ENCODE measurements at places on chromosomes 4 and X. TPM values are rescaled to one million over a fixed set of nuclear protein-coding genes. Genes with fewer than 3 reads are reported as not detected.

DNA sequence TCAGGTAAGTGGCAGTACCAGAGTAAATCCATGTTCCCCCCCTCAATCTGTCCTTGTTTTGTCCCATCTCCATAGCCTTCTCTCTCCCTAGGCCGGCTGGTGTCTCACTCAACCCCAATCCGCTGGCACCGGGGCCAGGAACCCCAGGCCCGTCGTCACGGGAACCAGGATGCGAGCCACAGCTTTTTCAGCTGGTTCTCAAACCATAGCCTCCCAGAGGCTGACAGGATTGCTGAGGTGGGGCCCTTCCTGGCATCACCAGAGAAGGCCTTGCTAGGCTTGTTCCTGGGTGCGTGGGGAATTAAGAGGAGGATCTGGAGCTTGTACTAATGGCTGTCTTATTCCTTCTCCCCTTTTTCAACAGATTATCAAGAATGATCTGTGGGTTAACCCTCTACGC lies 2.7 kb downstream of the TSPYL2 start:
- H3K27me3 ChIP-seq: no peaks in the 10 kb centered on the region
- H3K4me3 ChIP-seq: no peak overlapping the region

GRCh38 chrX:119252716-119253115 lies 16.6 kb downstream of the PGRMC1 start:
- H3K4me3 ChIP-seq: no peak overlapping the region
- H3K4me1 ChIP-seq: no peaks in the 10 kb centered on the region
- H3K27ac ChIP-seq: no peak overlapping the region
- DNase-seq: no peak

- no peak for DNase-seq
- H3K27me3 ChIP-seq: no peaks in the 10 kb centered on the region
- H3K4me1 ChIP-seq: no peaks in the 10 kb centered on the region
- no peak overlapping the region for H3K27ac ChIP-seq
These were observed 112.2 kb upstream of the PSAPL1 start for GRCh38 chr4:7546809-7547367.

GRCh38 chr4:147547314-147548056 lies 66.6 kb downstream of the EDNRA start:
- no peak overlapping the region for H3K27ac ChIP-seq
- no peak overlapping the region for H3K4me3 ChIP-seq
- DNase-seq: no peak
- H3K4me1 ChIP-seq: peaks cover 9% of the 10 kb centered on the region
- no peaks in the 10 kb centered on the region for H3K36me3 ChIP-seq

DNA sequence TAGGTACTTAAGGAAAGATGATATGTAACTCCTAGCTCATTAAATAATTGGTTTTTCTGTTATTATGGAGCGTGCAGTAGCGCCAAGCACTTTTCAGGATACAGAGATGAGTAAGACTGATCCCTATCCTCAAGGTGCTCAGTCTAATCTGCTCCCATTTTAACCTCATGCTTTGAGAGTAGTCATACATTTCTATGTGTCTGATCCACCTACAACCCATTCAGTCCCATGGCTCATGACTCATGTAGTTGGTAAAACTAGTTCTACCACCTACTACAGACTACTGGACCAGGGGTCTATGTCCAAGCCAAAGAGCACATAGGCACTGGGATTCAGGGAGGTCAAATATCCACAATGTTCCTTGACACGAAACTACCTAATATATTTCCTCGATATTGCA lies 60.8 kb downstream of the TMEM154 start:
- H3K4me3 ChIP-seq: no peak overlapping the region
- H3K36me3 ChIP-seq: no peaks in the 10 kb centered on the region
- H3K27me3 ChIP-seq: no peaks in the 10 kb centered on the region
- H3K4me1 ChIP-seq: no peaks in the 10 kb centered on the region

GRCh38 chr4:183229397-183229796 lies 90.7 kb downstream of the CLDN22 start:
- no peak overlapping the region for H3K4me3 ChIP-seq
- H3K36me3 ChIP-seq: no peaks in the 10 kb centered on the region
- DNase-seq: no peak
- no peaks in the 10 kb centered on the region for H3K27me3 ChIP-seq
- no peaks in the 10 kb centered on the region for H3K4me1 ChIP-seq
- H3K27ac ChIP-seq: no peak overlapping the region

DNA sequence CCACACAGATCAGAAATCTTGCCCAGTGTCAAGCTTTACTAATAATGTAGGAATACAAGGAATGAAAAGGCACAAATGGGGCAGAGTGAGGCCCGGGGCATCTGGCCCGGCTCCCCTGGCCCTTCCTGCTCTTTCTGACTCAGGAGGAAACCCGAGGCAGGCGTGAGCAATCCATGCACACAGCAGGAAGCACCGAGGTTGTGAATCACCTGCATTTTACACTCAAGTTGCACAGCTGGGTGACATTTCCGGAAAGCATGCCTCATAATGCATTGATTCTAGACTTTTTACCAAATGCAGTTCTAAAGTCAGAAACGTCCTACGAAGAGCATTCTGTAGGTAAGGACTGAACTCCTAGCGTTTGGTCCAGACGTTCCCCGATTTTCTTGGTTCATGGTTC lies 38.9 kb downstream of the PRIMPOL start:
- no peaks in the 10 kb centered on the region for H3K4me1 ChIP-seq
- no peak overlapping the region for H3K27ac ChIP-seq
- H3K4me3 ChIP-seq: no peak overlapping the region
- H3K36me3 ChIP-seq: no peaks in the 10 kb centered on the region
- no peak for DNase-seq

- H3K4me1 ChIP-seq: no peaks in the 10 kb centered on the region
- H3K36me3 ChIP-seq: no peaks in the 10 kb centered on the region
These were observed 2.7 kb upstream of the TMPRSS11F start for GRCh38 chr4:68132342-68132741.

- H3K27ac ChIP-seq: no peak overlapping the region
- H3K27me3 ChIP-seq: no peaks in the 10 kb centered on the region
- no peaks in the 10 kb centered on the region for H3K4me1 ChIP-seq
- H3K36me3 ChIP-seq: no peaks in the 10 kb centered on the region
- DNase-seq: no peak
These were observed 9.9 kb upstream of the SCOC start for GRCh38 chr4:140363558-140363957.

DNA sequence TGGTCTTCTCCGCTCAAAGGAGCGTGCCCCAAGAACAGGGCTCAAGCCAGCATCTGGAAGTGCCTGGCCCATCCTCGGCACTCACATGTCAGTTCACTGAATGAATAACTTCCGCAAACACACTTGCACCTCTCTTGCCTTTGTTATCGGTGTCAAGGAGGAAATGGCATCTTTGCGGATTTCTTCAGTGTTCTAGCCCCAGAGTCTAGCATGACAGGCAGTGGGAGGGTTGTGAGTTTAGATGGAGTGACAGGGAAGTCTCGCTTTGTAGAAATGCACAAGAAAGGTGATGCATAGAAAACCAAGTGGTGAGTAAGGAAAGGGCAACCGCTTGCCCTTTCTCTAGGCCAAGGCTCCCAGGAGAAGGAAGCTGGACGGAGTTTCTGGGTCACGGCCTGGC lies 17.6 kb upstream of the MECP2 start:
- no peaks in the 10 kb centered on the region for H3K36me3 ChIP-seq
- no peaks in the 10 kb centered on the region for H3K27me3 ChIP-seq
- H3K27ac ChIP-seq: no peak overlapping the region
- H3K4me1 ChIP-seq: no peaks in the 10 kb centered on the region

GRCh38 chr4:37799941-37800554 lies 26.4 kb upstream of the PGM2 start:
- no peaks in the 10 kb centered on the region for H3K4me1 ChIP-seq
- no peak for DNase-seq
- H3K27ac ChIP-seq: no peak overlapping the region
- H3K27me3 ChIP-seq: no peaks in the 10 kb centered on the region
- H3K4me3 ChIP-seq: no peak overlapping the region

GRCh38 chrX:119455264-119455663 lies 13.0 kb upstream of the SLC25A5 start:
- H3K27ac ChIP-seq: no peak overlapping the region
- no peaks in the 10 kb centered on the region for H3K27me3 ChIP-seq
- H3K4me3 ChIP-seq: no peak overlapping the region
- DNase-seq: no peak

- peaks cover 3% of the 10 kb centered on the region for H3K4me1 ChIP-seq
- no peak for DNase-seq
- no peaks in the 10 kb centered on the region for H3K27me3 ChIP-seq
- H3K4me3 ChIP-seq: no peak overlapping the region
- no peaks in the 10 kb centered on the region for H3K36me3 ChIP-seq
These were observed 5.8 kb upstream of the UXT start for GRCh38 chrX:47664737-47665136.

GRCh38 chr4:109698656-109699055 lies 4.6 kb downstream of the CASP6 start:
- no peak overlapping the region for H3K27ac ChIP-seq
- no peak for DNase-seq
- H3K4me3 ChIP-seq: no peak overlapping the region
- H3K4me1 ChIP-seq: peaks cover 40% of the 10 kb centered on the region
- no peaks in the 10 kb centered on the region for H3K27me3 ChIP-seq

DNA sequence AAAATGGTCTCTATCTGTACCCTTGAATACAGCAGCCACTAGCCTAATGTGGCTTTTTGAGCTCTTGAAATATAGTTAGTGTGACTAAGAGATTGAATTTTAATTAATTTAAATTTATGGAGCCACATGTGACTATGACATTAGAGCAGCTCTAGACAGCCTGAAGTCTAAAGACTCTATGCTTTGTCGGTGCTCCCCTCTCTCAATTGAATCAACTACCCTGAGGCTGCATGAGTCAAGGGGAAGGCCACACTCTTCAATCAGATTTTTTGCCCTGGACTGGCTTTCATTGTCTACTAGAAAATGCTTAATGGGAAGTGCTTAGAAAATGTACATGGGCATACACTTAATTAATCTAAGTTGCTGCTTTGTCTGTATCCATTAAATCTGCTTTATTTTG lies 11.7 kb downstream of the TLR7 start:
- no peak overlapping the region for H3K27ac ChIP-seq
- no peaks in the 10 kb centered on the region for H3K36me3 ChIP-seq
- no peaks in the 10 kb centered on the region for H3K27me3 ChIP-seq
- DNase-seq: no peak
- no peaks in the 10 kb centered on the region for H3K4me1 ChIP-seq

- no peak overlapping the region for H3K4me3 ChIP-seq
- no peaks in the 10 kb centered on the region for H3K27me3 ChIP-seq
- H3K27ac ChIP-seq: no peak overlapping the region
- no peaks in the 10 kb centered on the region for H3K36me3 ChIP-seq
- DNase-seq: no peak
These were observed 45.8 kb downstream of the ANXA10 start for GRCh38 chr4:168138143-168138542.

- peaks cover 18% of the 10 kb centered on the region for H3K4me1 ChIP-seq
- no peaks in the 10 kb centered on the region for H3K27me3 ChIP-seq
- no peaks in the 10 kb centered on the region for H3K36me3 ChIP-seq
- DNase-seq: no peak
These were observed 18.0 kb downstream of the SPINK2 start for GRCh38 chr4:56803471-56803870.

GRCh38 chrX:120560405-120560841 lies 339 bp downstream of the CUL4B start:
- no peak for DNase-seq
- peaks cover 34% of the 10 kb centered on the region for H3K4me1 ChIP-seq
- H3K4me3 ChIP-seq: peak overlapping the region; percentile 59
- H3K27me3 ChIP-seq: no peaks in the 10 kb centered on the region

- DNase-seq: no peak
- H3K4me1 ChIP-seq: peaks cover 45% of the 10 kb centered on the region
- no peaks in the 10 kb centered on the region for H3K27me3 ChIP-seq
- H3K36me3 ChIP-seq: peaks cover 11% of the 10 kb centered on the region
- H3K27ac ChIP-seq: no peak overlapping the region
These were observed 15.6 kb downstream of the MAEA start for GRCh38 chr4:1305261-1305711.

DNA sequence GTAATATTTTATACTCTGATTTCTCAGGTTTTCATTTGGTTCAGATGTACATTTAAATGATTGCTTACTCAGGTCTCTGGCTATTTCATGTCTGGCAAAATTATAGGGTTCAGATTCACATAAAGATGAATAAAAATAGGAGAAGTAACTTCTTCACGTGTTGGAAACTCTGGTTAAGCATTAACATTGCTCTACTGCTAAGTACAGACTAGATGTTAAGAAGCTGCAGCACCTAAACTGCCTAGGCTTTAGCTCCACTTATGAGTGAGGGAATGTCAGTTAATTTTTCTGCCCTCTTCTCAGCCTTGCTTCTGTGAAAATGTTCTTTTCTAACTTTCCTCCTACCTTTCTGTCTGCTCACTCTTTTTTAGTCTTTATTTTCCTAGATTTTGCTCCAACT lies 361.2 kb downstream of the ARAP2 start:
- no peaks in the 10 kb centered on the region for H3K36me3 ChIP-seq
- DNase-seq: no peak
- H3K4me3 ChIP-seq: no peak overlapping the region
- H3K4me1 ChIP-seq: no peaks in the 10 kb centered on the region

DNA sequence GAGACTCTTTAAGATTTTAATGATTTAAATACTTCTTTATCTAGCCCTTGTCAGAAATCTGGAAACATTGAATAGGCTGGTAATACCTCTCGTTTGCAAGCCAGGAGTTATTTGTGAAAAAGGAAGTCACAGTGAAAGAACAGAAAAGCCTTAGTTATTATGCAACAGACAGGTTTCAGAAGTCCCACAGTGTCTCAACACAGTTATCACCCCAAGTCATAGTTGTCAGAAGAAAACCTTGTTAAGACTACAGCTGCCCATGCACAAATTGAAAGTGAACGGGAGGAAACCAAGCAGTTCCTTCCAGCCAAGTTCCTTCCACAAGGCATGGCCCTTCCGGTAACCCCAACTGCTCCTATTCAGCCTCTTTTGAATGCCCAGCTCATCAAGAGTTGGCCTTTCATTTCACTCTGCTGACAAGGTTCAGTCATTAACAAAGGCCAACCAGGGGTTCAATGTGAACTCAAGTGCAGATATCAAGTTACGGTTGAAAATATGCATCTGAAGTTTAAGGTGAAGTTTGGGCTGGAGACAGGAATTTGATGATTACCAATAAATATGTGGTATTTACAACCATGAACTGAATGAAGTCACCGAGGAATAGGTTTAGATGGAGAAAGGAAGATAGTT lies 15.6 kb downstream of the ALPK1 start:
- peaks cover 6% of the 10 kb centered on the region for H3K4me1 ChIP-seq
- H3K4me3 ChIP-seq: no peak overlapping the region
- H3K36me3 ChIP-seq: no peaks in the 10 kb centered on the region
- no peaks in the 10 kb centered on the region for H3K27me3 ChIP-seq
- no peak for DNase-seq

- H3K27ac ChIP-seq: no peak overlapping the region
- H3K27me3 ChIP-seq: no peaks in the 10 kb centered on the region
- no peak overlapping the region for H3K4me3 ChIP-seq
These were observed 342.8 kb downstream of the PPARGC1A start for GRCh38 chr4:23547096-23547495.

MAGEA6 gene
- total RNA-seq: not detected

TMEM31 gene
- total RNA-seq: not detected

P2RY8 gene
- total RNA-seq: 195 TPM

TRAPPC11 gene
- 51.0 TPM for total RNA-seq

MYOZ2 gene
- total RNA-seq: not detected

CXCL11 gene
- total RNA-seq: not detected

DRD5 gene
- not detected for total RNA-seq

AP1AR gene
- 22.8 TPM for total RNA-seq

ERCC6L gene
- total RNA-seq: 0.15 TPM

SORBS2 gene
- total RNA-seq: not detected

KIT gene
- 2.9 TPM for total RNA-seq

VCX2 gene
- total RNA-seq: not detected

MAGEB1 gene
- not detected for total RNA-seq
